Stimulated activated CD4-positive, alpha-beta T cell treated with anti-CD3 and anti-CD28 coated beads, Interleukin-15, amount 100 ng/mL, for 1 hour (primary cell): ENCODE measurements at places on chromosomes 4 and X.
A peak's percentile ranks its signal among the peaks of the same experiment; 100 is the strongest.

DNA sequence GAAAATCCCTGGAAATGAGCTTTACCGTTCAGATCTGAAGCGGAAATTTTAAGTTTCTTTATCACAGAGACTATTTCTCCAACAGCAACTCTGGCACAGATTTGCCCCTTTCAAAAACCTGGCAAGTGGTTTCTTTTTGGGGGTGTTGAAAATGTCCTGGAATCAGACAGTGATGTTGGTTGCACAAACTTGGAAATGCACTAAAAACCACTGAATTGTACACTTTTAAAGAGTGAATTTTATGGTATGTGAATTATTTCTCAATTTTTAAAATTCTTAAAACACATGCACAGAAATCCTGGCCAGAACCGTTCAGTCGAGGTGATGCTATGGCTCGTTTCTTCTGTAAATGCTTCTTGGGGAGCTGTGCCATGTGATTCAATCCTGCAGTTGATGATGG, 121.2 kb upstream of the RBPJ start:
- no peak for DNase-seq

DNA sequence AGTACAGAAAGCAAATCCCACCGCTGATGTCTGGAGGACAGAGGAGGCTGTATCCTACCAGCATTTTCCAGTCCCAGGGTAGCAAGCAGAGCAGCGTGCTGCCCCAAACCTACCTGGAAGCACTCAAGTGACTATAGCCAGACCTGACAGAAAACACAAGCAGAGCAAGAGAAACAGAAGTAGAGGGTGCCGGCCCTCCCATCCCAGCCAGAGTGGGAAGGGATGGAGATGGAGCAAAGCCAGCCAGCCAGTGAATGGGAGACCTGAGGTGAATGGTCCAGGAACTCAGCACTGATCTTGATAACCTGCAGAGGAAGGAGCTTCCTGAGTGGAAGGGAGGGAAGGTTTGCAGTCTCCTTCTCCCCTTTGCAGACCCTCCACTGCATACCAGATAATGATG, 185.2 kb downstream of the MAML3 start:
- no peak for DNase-seq

DNA sequence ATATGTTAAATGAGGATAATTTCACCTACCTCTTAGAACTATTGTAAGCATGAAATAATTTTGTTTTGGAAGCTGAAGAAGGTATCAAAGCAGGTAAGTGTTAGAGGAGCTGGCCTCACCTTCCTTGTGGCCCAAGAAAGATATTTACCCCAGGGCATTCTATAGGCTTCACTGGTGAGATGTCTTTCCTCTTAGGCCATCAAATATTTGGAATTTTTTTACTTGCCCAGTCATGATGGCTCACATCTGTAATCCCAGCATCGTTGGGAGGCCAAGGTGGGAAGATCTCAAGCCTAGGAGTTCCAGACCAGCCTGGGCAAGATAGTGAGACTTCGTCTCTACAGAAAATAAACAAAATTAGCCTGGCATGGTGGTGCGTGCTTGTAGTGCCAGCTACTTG, 6.1 kb upstream of the SMS start:
- DNase-seq: no peak

DNA sequence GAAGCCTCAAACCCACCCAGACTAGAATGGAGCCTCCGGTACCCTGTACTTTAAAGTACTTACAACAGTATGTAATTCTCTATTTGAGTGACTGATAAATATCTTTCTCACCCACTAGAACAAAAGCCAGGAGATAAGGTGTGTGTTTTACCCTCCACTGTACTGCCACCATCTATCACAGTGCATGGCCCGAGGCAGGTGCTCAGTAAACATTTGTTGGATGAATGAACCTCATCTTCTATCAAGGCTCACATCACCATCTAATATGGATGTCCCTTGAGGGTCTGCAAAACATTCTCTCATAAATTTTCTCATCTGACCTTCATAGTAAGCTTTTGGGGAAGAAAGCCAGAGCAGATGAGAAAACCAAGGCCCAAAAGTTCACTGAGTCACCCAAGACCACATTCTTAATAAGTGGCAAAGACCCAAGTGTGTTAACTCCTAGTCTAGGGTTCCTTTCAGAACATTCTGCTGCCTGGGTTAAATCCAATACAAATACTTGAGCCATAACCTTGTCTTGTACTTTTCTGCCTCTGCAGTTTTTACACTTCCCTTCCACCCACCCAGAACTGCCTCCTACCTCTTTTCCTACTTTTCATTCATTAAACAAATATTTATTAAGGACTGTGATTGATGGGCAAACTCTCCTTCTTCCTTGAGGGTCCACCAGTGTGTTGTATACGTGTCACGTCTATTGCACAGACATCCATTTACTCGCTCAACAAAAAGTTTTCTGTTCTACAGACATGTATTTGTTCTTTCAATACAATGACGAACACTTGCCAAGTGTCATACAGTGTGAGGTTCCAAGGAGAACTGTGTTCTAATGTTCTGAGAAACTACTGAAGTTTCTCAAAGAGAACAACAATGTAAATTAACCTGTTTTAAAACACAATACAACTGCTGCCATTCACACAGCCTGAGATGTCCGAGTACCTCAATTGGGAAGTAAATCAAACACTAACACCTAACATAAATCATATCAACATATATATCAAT, 35.7 kb downstream of the APBB2 start:
- DNase-seq: no peak

DNA sequence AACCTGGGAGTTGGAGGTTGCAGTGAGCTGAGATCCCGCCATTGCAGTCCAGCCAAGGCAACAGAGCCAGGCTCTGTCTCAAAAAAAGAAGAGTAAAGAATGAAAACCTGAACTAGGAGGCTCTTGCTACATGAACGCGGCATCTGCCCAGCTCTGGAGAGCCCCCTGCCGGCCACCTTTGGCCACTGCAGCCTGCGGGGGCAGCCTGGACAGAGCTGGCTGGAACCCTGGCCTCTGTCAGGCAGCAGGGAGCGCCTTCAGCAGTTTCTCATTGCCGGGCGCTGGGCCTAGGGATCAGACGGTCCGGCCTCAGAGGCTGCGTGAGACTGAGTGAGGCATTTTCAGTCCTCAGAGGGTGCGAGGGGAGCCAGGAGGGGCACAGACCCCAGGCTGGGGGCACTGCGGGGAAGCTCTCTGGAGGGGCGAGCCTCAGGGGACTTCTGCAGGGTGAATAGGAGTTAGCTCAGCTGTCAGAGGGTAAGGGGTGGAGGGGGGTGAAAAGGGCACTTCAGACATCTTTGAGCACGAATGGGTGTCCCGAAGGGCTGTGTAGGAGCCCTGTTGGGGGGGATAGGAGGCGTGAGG, 17.5 kb downstream of the DOK7 start:
- peak; percentile 46 for DNase-seq

- peak; percentile 1 for DNase-seq
Measured at GRCh38 chrX:123959281-123960063, 2.0 kb upstream of the STAG2 start.

DNA sequence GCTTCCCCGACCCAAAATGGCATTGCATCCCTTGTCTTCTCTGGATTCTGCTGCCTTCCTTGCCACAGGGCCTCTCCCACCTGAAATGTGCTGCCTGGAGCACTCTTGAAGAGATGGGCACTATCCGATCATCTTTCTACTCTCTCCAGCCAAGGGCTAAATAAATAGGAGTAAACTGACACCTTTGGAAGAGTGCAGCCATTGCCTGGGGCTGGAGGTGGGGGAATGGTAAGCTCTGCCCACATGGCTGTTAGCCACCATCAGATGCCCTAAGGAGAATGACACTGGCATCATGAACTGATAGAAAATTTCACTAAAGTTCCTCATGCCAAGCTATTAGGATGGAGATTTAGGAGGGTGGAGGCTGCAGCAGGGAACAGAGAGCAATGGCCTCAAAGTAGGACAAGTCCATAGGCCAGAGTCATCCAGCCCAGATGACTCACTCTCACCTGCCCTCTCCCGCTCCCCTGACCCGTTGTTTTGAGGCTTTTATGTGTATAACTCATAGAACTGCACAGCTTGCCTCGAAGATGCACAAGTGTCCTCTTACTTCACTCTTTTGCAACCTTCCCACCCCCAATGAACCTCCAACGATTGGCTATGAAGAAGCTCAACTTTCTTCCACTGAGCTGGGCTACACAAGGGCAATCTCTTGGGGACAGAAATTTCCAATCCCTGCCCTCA, 822 bp upstream of the PFKFB1 start:
- no peak for DNase-seq
